ENCODE measurements at places on chromosomes 3 and 15. TPM values are rescaled to one million over a fixed set of nuclear protein-coding genes. Genes with fewer than 3 reads are reported as not detected.

DNA sequence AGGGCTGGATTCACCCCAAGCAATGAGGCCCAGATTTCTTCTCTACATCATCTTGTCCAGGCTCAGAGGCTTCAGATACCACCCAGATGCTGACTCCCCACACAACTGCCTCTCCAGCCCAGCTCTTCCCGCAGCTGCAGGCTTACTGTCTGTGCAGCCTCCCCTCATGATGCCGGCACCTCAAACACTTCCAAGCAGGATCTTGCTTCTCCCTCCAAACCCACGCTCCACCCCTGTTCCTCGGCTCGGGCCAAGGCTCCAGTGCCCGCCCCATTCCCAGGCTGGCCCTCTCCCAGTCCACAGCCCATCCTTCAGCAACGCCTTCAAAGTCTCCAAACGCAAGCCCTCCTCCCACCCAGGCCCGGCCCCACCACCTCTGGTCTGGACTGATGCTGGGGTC lies 159.2 kb upstream of the LINGO1 start:
- no peaks in the 10 kb centered on the region for H3K4me1 ChIP-seq
- no peak for DNase-seq
- H3K27me3 ChIP-seq, result no peaks in the 10 kb centered on the region

The DPP8 gene
- total RNA-seq, result 43.7 TPM

GRCh38 chr3:126016616-126017015 lies 47.6 kb downstream of the ROPN1B start:
- no peaks in the 10 kb centered on the region for H3K36me3 ChIP-seq
- no peak for DNase-seq
- no peak overlapping the region for H3K4me3 ChIP-seq

DNA sequence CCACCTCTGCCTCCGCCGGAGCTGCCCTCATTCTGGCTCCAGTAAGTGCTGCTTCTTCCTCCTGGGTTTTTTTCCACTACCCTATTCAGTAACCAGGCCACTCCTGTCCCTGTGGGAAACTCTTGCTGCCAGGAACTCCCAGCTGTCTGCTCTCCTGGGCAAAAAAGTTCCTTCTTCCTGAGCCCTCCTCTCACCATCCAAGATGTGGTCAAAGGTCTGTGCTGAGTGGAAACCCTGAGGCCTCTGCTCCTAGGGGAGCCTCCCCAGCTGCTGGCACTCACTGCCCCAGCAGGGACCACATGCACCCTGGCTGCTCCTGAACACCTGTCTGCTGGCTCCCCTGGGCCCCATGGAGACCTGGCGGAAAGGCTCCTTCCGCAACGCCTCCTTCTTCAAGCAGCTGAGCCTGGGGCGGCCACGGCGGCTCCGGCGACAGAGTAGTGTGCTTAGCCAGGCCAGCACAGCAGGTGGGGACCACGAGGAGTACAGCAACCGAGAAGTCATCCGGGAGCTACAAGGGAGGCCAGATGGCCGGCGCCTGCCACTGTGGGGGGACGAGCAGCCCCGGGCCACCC lies 454 bp downstream of the C15orf62 start:
- H3K4me1 ChIP-seq, result no peaks in the 10 kb centered on the region
- no peaks in the 10 kb centered on the region for H3K36me3 ChIP-seq
- no peak for DNase-seq
- no peaks in the 10 kb centered on the region for H3K27me3 ChIP-seq
- no peak overlapping the region for H3K27ac ChIP-seq

DNA sequence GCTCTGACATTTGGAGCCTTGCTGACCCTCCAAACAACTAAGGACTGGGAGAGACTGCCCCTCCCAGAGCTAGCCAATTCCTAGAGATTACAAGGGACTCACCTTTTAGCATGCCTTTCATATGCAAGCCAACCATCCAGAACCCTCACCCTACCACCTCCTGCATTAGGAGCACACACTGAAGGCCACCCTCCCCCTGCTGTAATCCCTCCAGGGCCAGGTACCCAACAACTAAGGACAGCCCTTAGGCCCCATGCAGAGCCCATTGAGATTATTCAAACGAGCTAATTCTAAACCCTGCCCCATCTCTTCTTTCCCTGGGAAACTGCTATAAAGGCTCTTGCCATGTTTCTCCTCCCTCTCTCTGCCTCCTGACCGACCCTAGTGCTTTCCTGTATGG lies 352.6 kb downstream of the ERC2 start:
- no peak for DNase-seq
- no peaks in the 10 kb centered on the region for H3K4me1 ChIP-seq
- no peak overlapping the region for H3K27ac ChIP-seq
- H3K4me3 ChIP-seq, result no peak overlapping the region
- H3K27me3 ChIP-seq, result no peaks in the 10 kb centered on the region
